ENCODE measurements at places on chromosomes 2 and 18.

DNA sequence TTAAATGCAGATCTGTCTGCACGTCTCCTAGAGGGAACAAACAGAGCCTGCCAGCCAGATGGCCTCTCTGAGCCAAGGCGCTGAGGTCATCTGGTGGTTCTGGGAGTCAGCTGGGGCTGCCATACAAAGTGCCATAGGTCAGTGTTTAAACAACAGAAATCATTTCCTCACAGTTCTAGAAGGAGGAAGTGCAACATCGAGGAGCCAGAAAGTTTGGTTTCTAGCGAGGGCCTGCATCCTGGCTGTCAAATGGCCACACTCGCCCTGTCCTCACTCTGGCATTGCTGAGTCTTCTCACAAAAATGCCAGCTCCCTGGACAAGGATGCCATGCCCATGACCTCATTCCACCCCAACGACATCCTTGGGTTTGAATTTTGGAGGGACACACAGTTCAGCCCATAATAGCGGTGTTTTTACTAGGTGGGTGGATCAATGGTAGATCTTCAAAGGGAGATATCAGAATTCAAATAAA is 59.6 kb downstream of the MYT1L start:
- DNase-seq = no peak

GRCh38 chr18:58937071-58937886 is 72.6 kb downstream of the ZNF532 start:
- DNase-seq = no peak

GRCh38 chr2:234960175-234961088 is 8.6 kb downstream of the SH3BP4 start:
- no peak for DNase-seq

- DNase-seq = peak; percentile 30
Observed at GRCh38 chr2:437756-438393, 150.0 kb upstream of the ALKAL2 start.

- DNase-seq = no peak
Observed at GRCh38 chr2:133077269-133077822, 407.3 kb upstream of the LYPD1 start.

GRCh38 chr2:20573620-20574422 is 77.1 kb downstream of the HS1BP3 start:
- DNase-seq = no peak

DNA sequence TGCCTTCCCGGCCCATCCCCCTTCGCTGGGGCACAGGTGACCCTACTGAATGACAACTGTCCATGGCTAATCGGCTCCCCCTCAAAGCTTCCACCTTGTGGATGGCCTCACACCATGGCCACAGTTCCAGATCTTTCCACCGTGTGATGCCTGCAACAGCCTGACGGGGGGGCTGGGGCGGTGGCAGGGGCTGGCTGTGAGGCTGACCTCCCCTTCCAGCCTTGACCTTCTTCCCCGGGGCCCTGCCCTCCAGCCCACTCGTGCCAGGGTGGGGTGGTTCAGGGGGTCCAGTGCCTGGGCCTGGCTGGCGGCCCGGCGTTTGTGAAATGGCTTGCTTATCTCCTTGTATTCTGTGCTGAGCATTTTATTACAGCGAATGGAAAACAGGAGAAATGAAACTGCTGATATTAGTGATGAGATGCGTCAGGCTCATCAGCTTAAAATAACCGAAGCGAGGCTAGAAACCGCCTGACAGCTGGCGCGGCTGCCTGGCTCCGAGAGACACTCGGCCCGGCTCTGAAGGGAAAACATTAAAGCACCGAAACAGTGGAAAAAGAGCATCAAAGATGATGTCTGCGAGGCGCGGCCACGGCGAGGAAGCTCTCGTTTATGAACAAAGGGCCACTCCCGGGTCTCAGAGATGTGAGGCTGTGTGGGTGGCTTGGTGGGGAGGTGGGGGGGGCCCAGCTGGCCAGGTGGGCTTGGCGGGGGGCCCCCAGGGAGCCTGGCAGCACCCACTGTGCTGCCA is 916 bp upstream of the PDCD1 start:
- peak; percentile 83 for DNase-seq

DNA sequence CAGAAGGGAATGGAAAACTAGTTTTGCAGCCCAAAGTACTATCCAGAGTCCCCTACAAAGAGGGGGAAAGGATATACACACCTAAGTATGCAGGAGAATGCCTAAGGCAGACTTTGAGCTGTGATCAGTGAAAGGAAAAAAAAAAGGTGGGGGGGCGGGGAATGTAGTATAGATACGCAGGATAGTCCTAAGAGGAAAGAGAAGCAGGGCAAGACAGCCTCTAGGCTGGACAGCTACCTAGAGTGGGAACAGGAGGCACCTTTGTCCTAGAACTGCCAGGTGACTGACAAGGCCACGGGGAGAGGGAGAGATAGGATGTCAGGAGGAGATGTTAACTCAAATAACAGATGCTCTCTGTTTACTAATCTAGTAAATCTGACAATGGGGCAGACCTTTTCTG is 6.0 kb downstream of the REEP1 start:
- DNase-seq = no peak

- DNase-seq = peak; percentile 66
Observed at GRCh38 chr2:170815746-170816503, 762 bp upstream of the GAD1 start.

DNA sequence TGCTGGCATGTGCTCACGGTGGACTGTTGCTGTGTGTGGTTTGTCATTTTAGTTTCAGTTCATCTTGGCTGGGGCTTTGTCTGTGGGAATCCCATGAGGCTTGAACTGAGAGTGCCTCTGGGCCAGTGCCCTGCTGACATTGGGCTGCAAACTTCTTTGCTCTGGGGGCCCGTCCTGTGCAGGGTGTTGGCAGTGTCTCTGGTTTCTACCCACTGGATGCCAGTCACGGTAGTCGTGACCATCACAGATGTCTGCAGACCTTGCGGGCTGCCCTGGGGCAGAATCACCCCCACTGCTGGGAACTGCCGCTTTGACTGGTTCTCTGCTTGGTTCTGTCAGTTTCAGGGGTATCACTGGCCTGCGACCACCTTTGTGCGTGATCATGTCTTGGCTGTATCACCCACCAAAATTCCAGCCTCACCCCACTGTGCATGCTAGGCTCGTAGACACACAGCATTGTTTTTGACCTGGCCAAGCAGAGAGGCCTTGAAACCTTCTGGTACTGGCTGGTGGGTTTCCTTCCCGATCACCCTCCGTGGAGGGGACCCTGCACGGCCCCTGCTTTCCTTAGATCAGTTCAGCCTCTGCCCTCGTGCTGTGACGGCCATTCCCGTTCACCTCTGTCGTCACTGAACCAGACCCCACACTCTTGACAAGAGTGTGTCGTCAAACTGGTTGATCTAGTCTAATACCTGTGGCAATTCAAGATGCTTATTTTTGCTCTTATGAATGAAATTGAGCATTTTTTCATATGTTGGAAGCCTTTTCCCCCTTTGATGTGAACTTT is 57.6 kb downstream of the KCNG2 start:
- no peak for DNase-seq

DNA sequence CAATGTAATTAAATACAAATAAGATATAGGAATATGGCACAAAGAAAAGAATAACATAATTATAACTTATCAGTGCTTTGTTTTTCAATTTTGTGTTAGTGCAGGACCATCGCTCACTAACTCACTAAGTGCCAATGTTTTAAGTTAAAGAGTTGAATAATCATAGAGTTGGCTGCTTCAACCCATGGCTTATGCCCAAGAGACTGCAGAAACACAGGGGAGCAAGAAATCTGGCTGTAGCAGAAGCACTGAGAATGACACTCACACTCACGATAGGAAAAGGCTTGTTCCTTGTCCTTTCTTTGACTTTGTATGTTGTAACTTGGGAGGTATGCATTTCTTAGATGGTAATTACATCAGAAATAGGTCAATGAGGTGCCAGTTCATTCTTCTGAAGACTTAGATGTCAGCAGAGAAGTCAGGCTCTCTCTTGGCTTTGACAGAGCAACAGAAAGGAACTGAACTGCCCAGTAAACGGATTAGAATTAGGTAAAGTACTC is 852.2 kb downstream of the LRRTM4 start:
- DNase-seq = no peak

All from GM06990 (cell line).